ENCODE measurements at places on chromosomes 7 and 10.

GRCh38 chr7:129252128-129252527 is 27.3 kb downstream of the AHCYL2 start:
- DNase-seq = no peak

GRCh38 chr7:2873686-2874551 is 29.8 kb upstream of the GNA12 start:
- peak; percentile 79 for DNase-seq

GRCh38 chr7:40500219-40500618 is 365.4 kb downstream of the SUGCT start:
- DNase-seq = no peak

GRCh38 chr7:157792241-157793086 is 455.7 kb downstream of the DNAJB6 start:
- no peak for DNase-seq

- no peak for DNase-seq
Observed at GRCh38 chr10:33015761-33016547, 57.9 kb upstream of the ITGB1 start.

DNA sequence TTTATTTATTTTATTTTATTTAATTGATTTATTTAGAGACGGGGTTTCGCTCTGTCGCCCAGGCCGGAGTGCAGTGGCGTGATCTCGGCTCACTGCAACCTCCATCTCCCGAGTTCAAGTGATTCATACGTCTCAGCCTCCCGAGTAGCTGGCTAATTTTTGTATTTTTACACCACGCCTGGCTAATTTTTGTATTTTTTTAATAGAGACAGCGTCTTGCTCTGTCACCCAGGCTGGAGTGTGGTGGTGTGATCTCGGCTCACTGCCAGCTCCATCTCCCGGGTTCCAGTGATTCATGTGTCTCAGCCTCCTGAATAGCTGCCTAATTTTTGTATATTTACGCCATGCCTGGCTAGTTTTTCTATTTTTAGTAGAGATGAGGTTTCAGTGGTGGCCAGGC is 34.2 kb downstream of the AP5Z1 start:
- DNase-seq = no peak

- no peak for DNase-seq
Observed at GRCh38 chr7:102321351-102322201, 34.7 kb downstream of the SPDYE6 start.

- no peak for DNase-seq
Observed at GRCh38 chr10:28604567-28605536, 71.9 kb downstream of the WAC start.

GRCh38 chr7:128845475-128845874 is 15.3 kb downstream of the FLNC start:
- no peak for DNase-seq

DNA sequence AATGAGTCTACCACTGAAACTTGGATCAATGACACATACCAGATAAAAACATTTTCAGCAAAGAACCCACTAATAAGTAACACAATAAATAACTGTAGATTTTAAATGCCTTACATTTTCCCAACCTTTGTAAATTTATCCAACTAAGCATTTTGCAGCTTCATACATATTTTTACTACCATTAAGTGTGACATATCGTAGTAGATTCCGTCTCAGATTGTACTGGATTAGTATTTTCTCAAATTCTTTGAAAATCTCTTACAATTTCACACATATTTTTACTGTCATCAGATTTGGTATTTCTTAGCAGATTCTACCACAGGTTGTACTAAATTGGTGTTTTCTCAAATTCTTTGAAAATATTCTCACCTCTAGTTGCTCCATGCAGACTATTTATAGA is 26.0 kb downstream of the CCDC71L start:
- DNase-seq = no peak

- DNase-seq = no peak
Observed at GRCh38 chr10:86392723-86393094, 26.1 kb upstream of the GRID1 start.

- no peak for DNase-seq
Observed at GRCh38 chr10:129032372-129033313, 434.4 kb upstream of the MGMT start.

GRCh38 chr7:100896732-100897608 is 1.3 kb upstream of the ACHE start:
- DNase-seq = no peak

DNA sequence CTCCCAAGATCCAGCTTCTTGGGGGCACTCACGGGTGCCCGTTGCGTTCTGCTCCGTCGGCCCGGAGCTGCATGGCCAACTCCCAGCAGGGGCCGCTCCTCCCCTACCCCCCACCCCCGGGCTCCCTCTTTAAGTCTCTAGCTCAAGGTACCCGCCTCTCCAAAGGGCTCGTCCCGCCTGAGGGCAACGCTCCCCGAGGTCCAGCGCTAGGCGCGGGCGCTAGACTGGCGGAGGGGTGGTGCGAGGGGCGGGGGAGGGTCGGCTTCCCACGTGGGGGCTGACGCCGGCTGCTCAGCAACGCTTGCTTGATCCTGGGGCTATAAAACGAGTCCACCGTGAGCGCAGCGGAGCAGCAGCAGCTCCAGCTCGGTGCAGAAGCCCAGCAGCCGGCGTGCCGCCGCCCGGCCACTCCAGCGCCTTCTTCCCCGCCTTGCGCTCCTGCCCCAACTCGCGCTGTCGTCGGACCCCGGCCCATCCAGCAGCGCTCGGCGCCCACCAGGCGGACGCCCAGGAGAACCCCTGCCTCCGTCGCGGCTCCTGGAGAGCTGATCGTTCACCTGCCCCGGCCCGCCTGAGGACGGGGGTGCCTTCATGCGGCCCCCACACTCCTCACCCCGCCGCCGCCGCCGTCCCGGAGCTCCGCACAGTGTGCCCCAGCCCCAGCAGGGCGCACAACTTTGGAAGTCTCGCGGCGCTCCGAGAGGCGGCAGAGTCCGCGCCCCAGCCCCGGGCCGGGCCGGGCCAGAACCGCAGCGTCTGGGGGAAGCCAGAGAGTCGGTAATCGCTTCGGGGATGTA is at the start of gene ADRA2A:
ADRA2A (plus strand) TSS at position 348 of the 797 bp plus-strand sequence. CDS start 968 bp downstream, outside the sequence.
- DNase-seq = no peak

GRCh38 chr10:132845780-132846595 is 60.0 kb upstream of the NKX6-2 start:
- no peak for DNase-seq

DNA sequence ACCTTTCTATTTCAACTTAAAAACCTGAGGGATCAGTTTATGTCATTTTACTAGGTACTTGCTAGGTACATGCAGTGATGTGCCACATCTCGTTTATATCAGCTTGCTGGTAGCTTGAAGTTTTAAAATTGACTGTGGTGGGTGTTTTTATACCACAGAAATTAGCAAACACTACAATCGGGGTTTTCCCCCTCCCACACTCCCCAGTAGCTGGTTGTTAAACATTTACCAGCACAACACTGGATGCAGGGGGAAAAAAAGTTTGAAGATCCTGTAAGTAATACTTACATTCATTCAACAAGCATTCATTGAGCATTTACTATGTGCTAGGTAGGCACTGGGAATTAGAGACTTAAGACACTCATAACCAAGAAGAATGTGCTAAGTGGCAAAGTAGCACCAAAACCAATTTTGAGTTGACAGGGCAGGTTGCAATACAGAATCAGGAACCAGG is 32.6 kb downstream of the USP6NL start:
- DNase-seq = no peak

DNA sequence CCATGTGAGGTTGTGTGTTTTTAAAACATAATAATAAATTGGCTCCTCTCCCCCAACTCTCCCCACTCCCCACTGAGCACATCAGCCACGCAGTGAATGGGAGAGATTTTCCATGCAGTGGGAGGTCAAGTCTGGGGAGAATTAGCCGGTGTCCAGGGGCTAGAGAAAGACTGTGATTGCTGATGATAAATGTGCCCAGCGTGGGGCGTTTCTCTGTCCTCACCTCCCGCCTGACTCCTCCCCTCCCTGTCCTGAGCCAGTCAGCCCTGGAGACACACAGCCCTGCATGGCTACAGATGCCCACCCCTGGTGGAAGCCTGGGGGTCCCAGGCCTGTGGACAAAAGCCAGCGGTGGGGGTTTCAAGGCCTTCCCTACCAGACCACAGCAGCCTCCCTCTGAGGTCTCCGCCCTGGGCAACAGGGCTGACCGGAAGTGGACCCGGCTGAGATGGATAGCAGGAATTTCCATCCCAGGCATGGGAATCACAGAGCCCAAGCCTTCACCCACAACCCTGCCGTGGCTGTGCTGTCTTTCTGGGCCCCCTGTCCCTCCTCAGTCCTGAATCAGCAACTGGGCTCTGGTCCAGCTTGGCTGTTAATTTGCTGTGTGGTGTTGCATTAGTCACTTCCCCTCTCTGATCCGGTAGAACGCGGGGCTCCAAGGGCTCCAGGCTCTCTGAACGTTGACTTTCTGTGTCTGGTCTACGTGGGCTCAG is 46.8 kb upstream of the SLC29A3 start:
- peak; percentile 39 for DNase-seq

GRCh38 chr7:105768898-105769507 is 107.4 kb downstream of the ATXN7L1 start:
- DNase-seq = no peak

- no peak for DNase-seq
Observed at GRCh38 chr7:128410451-128410753, 620 bp upstream of the IMPDH1 start.

DNA sequence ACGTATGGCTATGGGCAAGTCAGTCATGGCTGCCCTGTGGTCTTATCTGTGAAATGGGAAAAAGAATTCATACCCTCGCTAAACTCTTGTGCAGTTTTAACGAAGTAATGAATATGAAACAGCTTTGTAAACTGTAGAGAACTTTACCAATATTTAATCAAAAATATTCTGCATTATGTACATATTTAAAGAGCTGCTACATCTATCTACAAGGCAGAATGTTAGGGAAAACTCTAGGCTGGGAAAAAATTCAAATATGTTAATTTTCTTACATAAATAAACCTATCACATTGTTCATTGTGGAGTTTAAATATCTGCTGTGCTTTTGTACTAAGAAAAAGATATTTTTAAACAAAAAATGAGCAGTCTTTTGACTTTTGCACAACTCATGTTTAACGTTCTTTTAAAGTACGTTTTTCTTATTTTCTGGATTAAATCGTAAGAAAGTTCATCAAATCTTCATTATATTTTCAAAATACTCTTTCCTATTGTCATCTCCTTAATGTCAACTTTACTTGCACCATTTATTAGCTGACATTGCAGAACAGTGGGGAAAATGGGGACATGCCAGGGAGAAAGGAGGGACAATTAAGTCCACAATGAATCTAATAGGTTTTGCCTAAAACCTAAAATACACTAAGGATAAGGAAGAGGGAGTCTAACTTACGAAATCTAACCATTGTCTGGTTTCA is 57.5 kb downstream of the ICA1 start:
- DNase-seq = no peak

DNA sequence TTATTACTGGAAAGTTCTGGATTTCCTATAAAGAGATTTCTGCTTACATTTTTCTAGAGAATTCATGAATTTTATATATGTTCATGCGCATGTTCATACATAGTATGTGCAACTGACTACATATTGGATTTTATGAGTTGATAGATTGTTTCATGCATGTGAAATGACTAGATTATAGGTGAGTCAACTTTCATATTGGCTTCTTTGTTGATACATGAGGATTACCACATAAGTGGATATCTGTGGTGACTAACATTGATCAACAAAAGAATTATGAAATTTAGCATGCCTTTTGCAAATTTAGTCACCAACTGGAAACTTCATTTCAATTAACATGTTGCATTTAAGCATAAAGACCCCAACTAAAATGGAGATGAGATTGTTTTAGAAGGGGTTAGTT is 99.0 kb downstream of the GNAT3 start:
- DNase-seq = peak; percentile 19

- no peak for DNase-seq
Observed at GRCh38 chr10:131162866-131163843, 148.4 kb downstream of the TCERG1L start.

DNA sequence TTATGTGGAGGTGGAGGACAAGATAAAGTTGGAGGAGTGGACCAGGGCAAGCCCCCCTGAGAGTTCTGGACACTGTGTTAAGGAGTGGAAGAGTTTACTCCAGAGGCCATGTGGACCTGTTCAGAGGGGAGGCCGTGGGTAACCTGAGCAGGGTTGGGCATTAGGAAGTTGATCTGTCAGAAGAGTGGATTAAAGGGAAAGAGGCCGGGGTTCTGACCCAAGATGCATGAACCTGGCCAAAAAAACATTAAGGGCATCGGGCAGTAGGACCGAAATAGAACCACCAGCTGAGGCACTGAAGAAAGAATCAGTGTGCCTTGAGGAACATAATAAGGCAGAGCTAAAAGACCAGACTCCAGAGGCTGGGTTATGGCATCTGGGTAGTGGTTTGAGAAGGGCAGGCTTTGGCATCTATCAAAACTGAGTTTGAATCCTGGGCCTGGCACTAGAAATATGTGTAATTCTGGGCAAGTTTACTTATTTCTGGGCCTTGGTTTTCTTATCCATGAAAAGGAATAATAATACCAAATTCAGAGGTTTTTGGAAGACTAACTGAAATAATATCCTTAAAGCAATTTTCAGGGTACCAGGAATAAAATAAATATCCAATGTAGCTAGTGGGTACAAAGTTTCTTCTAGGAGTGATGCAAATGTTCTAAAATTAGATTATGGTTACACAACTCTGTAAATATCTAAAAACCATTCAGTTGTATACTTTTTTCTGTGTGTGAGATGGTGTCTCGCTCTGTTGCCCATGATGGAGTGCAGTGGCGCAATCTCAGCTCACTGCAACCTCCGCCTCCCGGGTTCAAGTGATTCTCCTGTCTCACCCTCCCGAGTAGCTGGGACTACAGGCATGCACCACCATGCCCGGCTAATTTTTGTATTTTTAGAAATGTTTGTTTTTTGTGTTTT is 10.9 kb upstream of the FRAT1 start:
- DNase-seq = no peak

- DNase-seq = no peak
Observed at GRCh38 chr7:124777268-124777667, 11.7 kb upstream of the GPR37 start.

DNA sequence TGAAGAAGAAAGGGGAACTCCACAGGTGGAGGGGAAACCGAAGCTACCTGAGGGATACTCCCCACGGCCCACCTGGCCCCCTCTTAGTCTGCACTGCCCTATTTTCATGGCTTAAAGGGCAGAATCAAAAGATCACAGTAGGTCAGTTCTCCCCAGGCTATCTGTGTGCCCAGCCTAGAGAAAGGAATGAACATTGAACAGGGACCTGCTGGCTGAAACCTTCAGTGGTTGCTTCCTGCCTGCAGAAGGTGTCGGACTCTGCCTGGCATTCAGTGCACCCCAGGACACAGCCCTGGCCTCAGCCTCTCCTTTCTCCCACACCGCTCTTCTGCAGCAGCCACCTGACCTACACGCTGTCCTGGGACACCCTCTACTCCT is 74.5 kb downstream of the PRKAG2 start:
- no peak for DNase-seq

DNA sequence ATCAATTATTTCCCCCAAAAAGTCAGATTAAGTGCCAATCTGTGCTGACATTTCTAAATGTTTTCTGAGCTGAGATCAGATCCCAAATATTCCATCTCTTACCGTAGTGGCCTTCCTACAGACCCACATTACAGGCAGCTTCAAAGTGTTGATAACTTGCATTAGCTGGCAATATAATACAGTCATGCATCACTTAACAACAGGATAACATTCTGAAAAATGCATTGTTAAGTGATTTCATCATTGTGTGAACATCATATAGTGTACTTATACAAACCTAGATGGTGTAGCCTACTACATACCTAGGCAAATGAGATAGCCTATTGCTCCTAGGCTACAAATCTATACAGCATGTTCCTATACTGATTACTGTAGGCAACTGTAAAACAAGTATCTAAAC is 22.4 kb downstream of the SLC25A13 start:
- no peak for DNase-seq

GRCh38 chr10:58555930-58556311 is 43.2 kb downstream of the BICC1 start:
- DNase-seq = no peak
